OCI-LY7 (cell line): ENCODE measurements at places on chromosomes 16 and 17.
A peak's percentile ranks its signal among the peaks of the same experiment; 100 is the strongest.

- no peak for DNase-seq
These were observed 44.0 kb downstream of the SPOP start for GRCh38 chr17:49633762-49634484.

GRCh38 chr17:42067371-42068091 is 17.1 kb upstream of the C17orf113 start:
- peak; percentile 72 for DNase-seq

DNA sequence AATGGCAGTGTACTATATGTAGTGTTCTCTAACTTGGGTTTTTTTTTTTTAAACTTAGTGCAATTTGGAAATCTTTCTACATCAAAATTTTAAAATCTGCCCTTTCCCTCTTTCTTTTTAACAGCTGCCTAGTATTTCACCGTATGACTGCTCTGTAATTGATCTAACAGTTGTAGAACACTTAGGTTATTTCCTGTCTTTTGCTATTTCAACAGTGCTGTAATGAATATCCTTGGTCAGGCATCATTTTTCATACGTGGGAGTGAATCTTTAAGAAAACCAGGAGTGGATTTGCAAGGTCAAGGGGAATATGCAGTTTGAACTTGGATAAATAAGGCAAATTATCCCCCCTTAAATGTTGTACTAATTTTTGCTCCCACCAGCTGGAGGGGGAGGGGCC is 3.8 kb downstream of the NLRC5 start:
- DNase-seq = no peak

- DNase-seq = no peak
These were observed 23.7 kb upstream of the MYOCD start for GRCh38 chr17:12642034-12642433.

DNA sequence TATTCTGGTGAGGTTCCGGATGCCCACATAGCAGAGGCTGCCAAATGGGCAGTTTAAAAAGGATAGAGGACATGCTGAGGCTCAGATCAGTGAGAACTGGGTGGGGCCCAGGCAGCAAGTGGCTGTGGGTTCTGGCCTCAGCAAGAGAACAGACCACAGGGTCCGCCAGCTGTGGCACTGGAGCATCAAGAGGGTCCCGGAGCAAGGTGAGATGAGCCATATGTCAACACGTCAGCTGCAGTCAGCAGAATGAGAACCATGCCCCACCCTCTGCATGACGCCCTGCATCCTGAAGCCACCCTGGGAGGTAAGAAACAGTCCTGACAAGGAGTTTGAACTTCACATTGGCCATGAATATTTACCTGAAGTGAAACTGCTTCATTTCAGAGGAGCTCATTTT is 20.1 kb upstream of the CCL5 start:
- DNase-seq = no peak

- DNase-seq = peak; percentile 26
These were observed 70.6 kb downstream of the CYB5B start for GRCh38 chr16:69494991-69495392.

DNA sequence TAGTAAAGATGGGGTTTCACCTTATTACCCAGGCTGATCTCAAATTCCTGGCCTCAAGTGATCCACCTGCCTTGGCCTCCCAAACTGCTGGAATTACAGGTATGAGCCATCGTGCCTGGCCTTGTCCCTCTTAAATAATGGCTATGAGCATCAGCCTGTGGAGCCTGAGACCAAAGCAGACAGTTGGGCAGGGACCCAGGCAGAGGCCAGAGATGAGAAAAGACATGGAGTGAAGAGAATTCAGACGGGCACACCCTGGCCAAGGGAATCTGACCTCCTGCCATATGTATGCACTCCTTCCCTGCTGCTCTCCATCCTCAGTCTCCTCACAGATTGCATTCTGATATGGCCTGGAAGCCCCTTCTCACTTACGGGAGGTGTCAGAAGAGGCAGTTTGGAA is 98.4 kb upstream of the DNAH9 start:
- DNase-seq = no peak

- no peak for DNase-seq
These were observed 9.5 kb upstream of the CCL17 start for GRCh38 chr16:57395026-57395425.

GRCh38 chr16:68434624-68435210 is 13.6 kb downstream of the SMPD3 start:
- DNase-seq = no peak

DNA sequence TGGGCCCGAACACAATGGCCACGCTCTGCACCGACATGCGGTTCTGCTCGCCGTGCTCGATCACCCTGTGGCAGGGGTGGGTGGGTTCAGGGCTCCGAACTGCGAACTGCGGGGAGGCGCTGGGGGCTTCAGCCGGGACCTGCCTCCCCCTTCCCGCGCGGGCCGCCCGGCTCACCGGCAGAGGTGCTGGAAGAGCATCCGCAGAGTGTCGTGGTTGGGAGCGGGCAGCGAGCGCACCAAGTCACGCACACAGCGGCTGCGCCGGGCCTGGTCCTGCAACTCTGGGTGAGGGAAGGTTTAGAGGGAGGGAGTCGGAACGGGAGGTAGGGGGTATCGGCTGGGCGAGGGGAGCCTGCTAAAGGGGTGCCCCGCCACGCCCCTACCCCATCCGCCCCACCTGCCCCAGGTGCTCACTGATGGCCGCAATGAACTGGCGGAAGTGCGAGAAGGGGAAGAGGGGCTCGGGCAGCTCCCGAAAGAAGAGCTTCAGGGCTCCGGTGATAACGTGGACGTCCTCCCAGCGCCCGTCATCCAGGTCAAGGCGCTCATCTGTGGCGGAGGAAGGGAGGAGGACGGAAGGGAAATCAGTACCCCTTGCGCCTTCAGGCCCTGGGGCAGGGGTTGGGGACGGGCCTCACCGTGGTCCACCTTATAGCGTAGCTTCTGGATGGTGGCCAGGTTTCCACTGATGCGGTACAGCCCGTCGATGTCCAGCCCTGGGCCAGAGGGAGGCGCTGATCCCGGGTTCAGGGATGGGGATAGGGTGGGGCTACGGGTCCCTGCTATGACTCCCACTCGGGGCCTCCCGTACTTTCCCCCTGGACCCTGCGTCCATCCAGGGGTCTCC is 36.9 kb downstream of the ARHGAP27 start:
- DNase-seq = no peak

DNA sequence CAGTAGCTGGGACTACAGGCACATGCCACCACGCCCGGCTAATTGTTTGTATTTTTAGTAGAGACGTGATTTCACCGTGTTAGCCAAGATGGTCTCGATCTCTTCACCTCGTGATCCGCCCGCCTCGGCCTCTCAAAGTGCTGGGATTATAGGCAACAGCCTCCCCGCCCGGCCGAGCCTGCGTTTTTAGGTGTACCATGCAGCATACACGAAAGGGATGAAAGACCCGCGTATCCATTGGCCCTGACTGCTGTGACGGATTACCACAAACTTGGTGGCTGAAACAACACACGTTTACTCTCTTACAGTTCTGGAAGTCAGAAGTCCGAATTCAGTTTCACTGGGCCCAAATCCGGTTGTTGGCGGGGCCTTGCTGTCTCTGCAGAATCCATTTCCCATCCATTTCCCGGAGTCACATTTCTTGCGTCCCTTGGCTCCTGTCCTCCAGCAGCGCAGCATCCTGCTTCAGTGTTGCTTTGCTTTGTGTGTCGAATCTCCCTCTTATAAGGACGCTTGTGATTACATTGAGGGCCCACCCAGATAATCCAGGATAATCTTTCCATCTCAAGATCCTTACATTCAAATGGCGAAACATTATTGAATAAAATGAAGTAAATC is 8.3 kb upstream of the GUCY2D start:
- DNase-seq = no peak
